T-cell (primary cell): ENCODE measurements at places on chromosomes 6 and 20. TPM values are rescaled to one million over a fixed set of nuclear protein-coding genes. Genes with fewer than 3 reads are reported as not detected.

GRCh38 chr20:40283689-40284088 lies 405.3 kb downstream of the MAFB start:
- no peak overlapping the region for H3K4me3 ChIP-seq
- no peaks in the 10 kb centered on the region for H3K27me3 ChIP-seq
- H3K4me1 ChIP-seq = no peaks in the 10 kb centered on the region
- H3K36me3 ChIP-seq = no peaks in the 10 kb centered on the region
- no peak for DNase-seq
- H3K27ac ChIP-seq = no peak overlapping the region

- no peak overlapping the region for H3K27ac ChIP-seq
- no peaks in the 10 kb centered on the region for H3K36me3 ChIP-seq
- no peak overlapping the region for H3K4me3 ChIP-seq
- no peak for DNase-seq
- H3K4me1 ChIP-seq = no peaks in the 10 kb centered on the region
These were observed 205.7 kb downstream of the DOK5 start for GRCh38 chr20:54680872-54681619.

GRCh38 chr20:15318682-15319081 lies 981.3 kb upstream of the FLRT3 start:
- DNase-seq = no peak
- H3K27me3 ChIP-seq = no peaks in the 10 kb centered on the region
- no peaks in the 10 kb centered on the region for H3K4me1 ChIP-seq

GRCh38 chr6:23180504-23181293 lies 611.3 kb downstream of the HDGFL1 start:
- H3K4me3 ChIP-seq = no peak overlapping the region
- H3K27me3 ChIP-seq = no peaks in the 10 kb centered on the region
- no peak overlapping the region for H3K27ac ChIP-seq
- no peak for DNase-seq
- H3K4me1 ChIP-seq = no peaks in the 10 kb centered on the region

DNA sequence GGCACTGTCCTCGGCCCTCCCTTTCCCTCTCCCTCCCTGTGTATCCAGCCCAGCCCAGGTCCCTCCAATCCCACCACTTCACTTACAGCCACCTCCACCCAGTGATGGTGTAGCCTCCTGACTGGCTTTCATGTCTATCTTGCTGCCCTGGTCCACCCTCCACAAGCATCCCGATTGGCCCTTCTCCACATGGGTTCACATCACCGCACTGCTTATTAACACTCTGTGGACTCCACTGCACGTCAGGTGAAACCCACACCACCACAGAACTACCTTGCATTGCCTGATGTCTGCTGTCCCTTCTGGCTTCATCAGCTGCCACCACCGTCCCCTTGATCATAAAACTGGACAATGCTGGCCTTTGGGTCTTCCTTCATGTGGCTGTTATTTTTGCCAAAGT lies 220.4 kb upstream of the ARID1B start:
- H3K27me3 ChIP-seq = no peaks in the 10 kb centered on the region
- no peak overlapping the region for H3K4me3 ChIP-seq
- no peak for DNase-seq

DNA sequence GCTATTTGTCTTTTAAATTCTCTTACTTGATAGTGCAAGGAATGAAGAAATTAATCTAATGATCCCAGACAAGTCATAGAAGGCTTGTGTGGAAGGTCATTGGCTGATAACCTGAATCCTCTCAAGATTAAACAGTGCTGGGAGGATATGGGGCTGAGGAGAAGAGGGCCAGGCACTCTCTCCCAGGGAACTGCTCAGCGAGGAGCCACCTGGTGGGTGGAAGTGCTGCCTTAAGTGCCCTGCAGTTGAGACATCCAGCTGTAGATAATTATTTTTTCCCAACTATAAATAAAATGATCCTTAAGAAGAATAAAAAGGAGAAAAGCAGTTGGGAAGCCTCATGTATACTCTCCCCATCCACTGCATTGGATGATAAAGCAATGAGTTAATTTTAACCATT lies 47.9 kb downstream of the BTBD3 start:
- no peak overlapping the region for H3K4me3 ChIP-seq
- H3K36me3 ChIP-seq = no peaks in the 10 kb centered on the region

DNA sequence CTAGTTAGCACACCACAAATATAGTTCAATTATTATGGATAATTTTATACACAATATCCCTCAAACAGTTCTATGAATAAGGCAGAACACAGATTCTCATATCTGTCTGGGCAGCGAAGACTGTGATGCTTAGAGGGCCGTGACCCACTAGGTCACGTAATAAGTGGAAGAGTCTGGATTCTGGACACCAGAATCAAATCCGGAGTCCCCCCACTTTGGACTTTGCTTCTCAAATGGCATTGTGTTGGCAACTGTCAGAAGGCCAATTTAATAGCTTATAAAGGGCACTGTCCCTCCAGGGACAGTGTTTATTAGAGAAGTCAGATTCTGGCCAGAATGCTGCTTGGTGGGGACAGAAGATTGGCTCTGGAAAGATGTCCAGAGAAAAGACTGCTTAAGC lies 6.8 kb upstream of the CCDC167 start:
- peak overlapping the region; percentile 52 for H3K27ac ChIP-seq
- H3K27me3 ChIP-seq = no peaks in the 10 kb centered on the region
- no peak overlapping the region for H3K4me3 ChIP-seq
- H3K36me3 ChIP-seq = no peaks in the 10 kb centered on the region
- H3K4me1 ChIP-seq = peaks cover 69% of the 10 kb centered on the region

GRCh38 chr6:137417396-137417795 lies 76.8 kb downstream of the OLIG3 start:
- H3K4me1 ChIP-seq = peaks cover 3% of the 10 kb centered on the region
- no peaks in the 10 kb centered on the region for H3K36me3 ChIP-seq
- no peak overlapping the region for H3K27ac ChIP-seq
- no peak for DNase-seq
- H3K4me3 ChIP-seq = no peak overlapping the region

GRCh38 chr20:47801759-47802158 lies 16.5 kb upstream of the SULF2 start:
- no peak for DNase-seq
- H3K36me3 ChIP-seq = no peaks in the 10 kb centered on the region
- H3K4me1 ChIP-seq = no peaks in the 10 kb centered on the region
- no peak overlapping the region for H3K27ac ChIP-seq

DNA sequence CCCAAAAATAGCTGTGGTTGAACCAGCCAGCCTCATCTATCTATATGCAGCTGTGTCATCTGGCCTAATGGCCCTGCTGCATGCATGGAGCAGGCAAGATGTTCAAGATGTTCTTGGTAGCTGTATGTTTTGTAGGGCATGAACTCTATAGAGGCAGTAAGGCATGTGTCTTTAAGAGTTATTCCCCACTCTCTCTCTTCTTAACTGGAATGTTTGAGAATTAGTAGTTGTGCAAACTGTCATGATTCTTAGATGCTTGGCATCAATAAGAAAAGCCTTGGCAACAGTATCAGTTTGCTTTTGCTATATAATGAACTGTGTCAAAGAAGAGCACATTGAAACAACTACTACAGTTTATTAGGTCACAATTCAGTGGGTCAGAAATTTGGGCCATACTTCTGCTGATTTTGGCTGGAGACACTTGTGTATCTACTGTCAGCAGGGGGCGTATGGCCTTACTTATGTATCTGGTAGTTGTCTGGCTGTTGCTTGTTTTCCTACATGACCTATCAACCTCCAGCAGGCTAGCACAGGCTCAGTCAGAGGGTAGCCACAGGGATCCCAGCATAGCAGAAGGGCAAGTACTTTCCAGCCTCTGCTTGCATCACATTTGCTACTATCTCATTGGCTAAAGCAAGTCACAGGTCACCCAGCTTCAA lies 56.1 kb upstream of the LAMP5 start:
- no peaks in the 10 kb centered on the region for H3K4me1 ChIP-seq
- no peaks in the 10 kb centered on the region for H3K27me3 ChIP-seq
- no peak for DNase-seq
- no peak overlapping the region for H3K27ac ChIP-seq
- no peaks in the 10 kb centered on the region for H3K36me3 ChIP-seq

- H3K4me3 ChIP-seq = no peak overlapping the region
- H3K36me3 ChIP-seq = no peaks in the 10 kb centered on the region
- H3K27ac ChIP-seq = no peak overlapping the region
- no peaks in the 10 kb centered on the region for H3K4me1 ChIP-seq
These were observed 23.7 kb upstream of the FBXO30 start for GRCh38 chr6:145838305-145838704.

DNA sequence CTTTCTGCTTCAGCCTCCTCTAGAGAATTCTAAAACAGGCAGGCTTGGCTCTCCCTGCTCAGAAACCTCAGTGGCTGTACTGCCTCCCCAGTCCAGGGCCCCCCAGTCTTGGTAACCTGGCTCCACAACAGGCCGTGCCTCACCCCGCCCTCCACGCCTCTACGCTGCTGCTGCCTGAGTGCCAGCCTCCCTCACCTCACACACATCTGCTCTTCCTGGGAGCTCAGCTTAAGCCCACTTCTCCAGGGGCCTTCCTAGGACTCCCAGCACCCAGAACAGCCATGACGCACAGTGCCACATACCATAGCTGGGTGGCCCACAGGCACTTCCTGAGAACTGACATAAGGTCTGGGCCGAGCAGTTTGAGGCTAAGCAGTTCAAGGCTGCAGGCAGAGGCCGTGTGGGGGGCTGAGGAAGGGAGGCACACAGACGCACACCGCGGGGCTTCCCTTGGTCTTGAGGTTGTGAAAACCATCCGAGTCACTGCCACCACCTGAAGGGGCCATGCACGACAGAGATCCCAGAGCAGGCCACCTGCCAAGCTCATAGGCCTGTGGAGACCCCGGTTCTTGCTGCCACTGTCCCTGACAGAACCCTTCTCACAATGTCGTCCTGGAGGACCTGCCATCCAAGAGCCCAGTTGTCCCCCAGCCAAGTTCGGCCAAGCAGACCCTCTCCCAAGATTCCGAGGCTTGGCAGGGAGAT lies 42.6 kb downstream of the DSTN start:
- H3K36me3 ChIP-seq = peaks cover 6% of the 10 kb centered on the region
- peaks cover 48% of the 10 kb centered on the region for H3K4me1 ChIP-seq
- H3K4me3 ChIP-seq = no peak overlapping the region
- DNase-seq = peak; percentile 48
- no peaks in the 10 kb centered on the region for H3K27me3 ChIP-seq

- no peak for DNase-seq
- H3K27me3 ChIP-seq = no peaks in the 10 kb centered on the region
- H3K36me3 ChIP-seq = no peaks in the 10 kb centered on the region
- no peak overlapping the region for H3K27ac ChIP-seq
- no peak overlapping the region for H3K4me3 ChIP-seq
These were observed 44.9 kb upstream of the CEP162 start for GRCh38 chr6:84272298-84272697.

- no peak overlapping the region for H3K27ac ChIP-seq
- no peaks in the 10 kb centered on the region for H3K4me1 ChIP-seq
- no peak overlapping the region for H3K4me3 ChIP-seq
These were observed 165.7 kb downstream of the SMOC2 start for GRCh38 chr6:168606722-168607121.

GRCh38 chr6:53347250-53347920 lies 1.4 kb downstream of the ELOVL5 start:
- H3K36me3 ChIP-seq = no peaks in the 10 kb centered on the region
- H3K4me3 ChIP-seq = peak overlapping the region; percentile 91
- H3K27ac ChIP-seq = peak overlapping the region; percentile 81
- peak; percentile 19 for DNase-seq
- peaks cover 16% of the 10 kb centered on the region for H3K4me1 ChIP-seq

GRCh38 chr20:24043294-24043693 lies 54.7 kb upstream of the GGTLC1 start:
- H3K4me3 ChIP-seq = no peak overlapping the region
- H3K27me3 ChIP-seq = no peaks in the 10 kb centered on the region
- peaks cover 29% of the 10 kb centered on the region for H3K4me1 ChIP-seq
- no peak for DNase-seq
- H3K36me3 ChIP-seq = no peaks in the 10 kb centered on the region

GRCh38 chr6:133501675-133502270 lies 260.6 kb downstream of the EYA4 start:
- no peak overlapping the region for H3K4me3 ChIP-seq
- H3K4me1 ChIP-seq = no peaks in the 10 kb centered on the region
- DNase-seq = no peak
- H3K27ac ChIP-seq = no peak overlapping the region

- H3K27me3 ChIP-seq = no peaks in the 10 kb centered on the region
- H3K36me3 ChIP-seq = no peaks in the 10 kb centered on the region
- H3K27ac ChIP-seq = no peak overlapping the region
- H3K4me3 ChIP-seq = no peak overlapping the region
- no peak for DNase-seq
- no peaks in the 10 kb centered on the region for H3K4me1 ChIP-seq
These were observed 91.1 kb upstream of the OPRM1 start for GRCh38 chr6:153947808-153948447.

GRCh38 chr6:44701038-44701636 lies 313.6 kb downstream of the CDC5L start:
- H3K27ac ChIP-seq = no peak overlapping the region
- peaks cover 7% of the 10 kb centered on the region for H3K27me3 ChIP-seq
- H3K4me1 ChIP-seq = no peaks in the 10 kb centered on the region

Gene SRMS
- total RNA-seq = not detected

Gene BMP2
- not detected for total RNA-seq

Gene ZC3H12D
- 48.2 TPM for total RNA-seq

Gene CLVS2
- not detected for total RNA-seq
